Activated T-helper 1 cell treated with anti-CD3 and anti-CD28 coated beads, Interleukin-12 subunit alpha, Interleukin-12 subunit beta, Interleukin-2, Interleukin-4 antibody, amounts not matched to agents 30 ng/mL and 10 ng/mL and 1 ng/mL, durations not matched to agents 14 hours and 24 hours and 36 hours (primary cell): ENCODE measurements at places on chromosomes 5 and 9. TPM values are rescaled to one million over a fixed set of nuclear protein-coding genes. Genes with fewer than 3 reads are reported as not detected.

DNA sequence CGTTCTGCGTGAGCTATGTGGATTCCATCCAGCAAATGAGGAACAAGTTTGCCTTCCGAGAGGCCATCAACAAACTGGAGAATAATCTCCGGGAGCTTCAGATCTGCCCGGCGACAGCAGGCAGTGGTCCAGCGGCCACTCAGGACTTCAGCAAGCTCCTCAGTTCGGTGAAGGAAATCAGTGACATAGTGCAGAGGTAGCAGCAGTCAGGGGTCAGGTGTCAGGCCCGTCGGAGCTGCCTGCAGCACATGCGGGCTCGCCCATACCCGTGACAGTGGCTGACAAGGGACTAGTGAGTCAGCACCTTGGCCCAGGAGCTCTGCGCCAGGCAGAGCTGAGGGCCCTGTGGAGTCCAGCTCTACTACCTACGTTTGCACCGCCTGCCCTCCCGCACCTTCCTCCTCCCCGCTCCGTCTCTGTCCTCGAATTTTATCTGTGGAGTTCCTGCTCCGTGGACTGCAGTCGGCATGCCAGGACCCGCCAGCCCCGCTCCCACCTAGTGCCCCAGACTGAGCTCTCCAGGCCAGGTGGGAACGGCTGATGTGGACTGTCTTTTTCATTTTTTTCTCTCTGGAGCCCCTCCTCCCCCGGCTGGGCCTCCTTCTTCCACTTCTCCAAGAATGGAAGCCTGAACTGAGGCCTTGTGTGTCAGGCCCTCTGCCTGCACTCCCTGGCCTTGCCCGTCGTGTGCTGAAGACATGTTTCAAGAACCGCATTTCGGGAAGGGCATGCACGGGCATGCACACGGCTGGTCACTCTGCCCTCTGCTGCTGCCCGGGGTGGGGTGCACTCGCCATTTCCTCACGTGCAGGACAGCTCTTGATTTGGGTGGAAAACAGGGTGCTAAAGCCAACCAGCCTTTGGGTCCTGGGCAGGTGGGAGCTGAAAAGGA lies 10.9 kb downstream of the QRFP start:
- H3K4me3 ChIP-seq, result no peak overlapping the region
- no peaks in the 10 kb centered on the region for H3K27me3 ChIP-seq
- DNase-seq, result no peak
- no peak overlapping the region for H3K27ac ChIP-seq
- H3K36me3 ChIP-seq, result peaks cover 5% of the 10 kb centered on the region

- no peak for DNase-seq
- H3K27me3 ChIP-seq, result no peaks in the 10 kb centered on the region
- H3K27ac ChIP-seq, result no peak overlapping the region
- H3K4me3 ChIP-seq, result no peak overlapping the region
- H3K4me1 ChIP-seq, result peaks cover 15% of the 10 kb centered on the region
Measured at GRCh38 chr9:92642564-92642963, 27.4 kb downstream of the IPPK start.

DNA sequence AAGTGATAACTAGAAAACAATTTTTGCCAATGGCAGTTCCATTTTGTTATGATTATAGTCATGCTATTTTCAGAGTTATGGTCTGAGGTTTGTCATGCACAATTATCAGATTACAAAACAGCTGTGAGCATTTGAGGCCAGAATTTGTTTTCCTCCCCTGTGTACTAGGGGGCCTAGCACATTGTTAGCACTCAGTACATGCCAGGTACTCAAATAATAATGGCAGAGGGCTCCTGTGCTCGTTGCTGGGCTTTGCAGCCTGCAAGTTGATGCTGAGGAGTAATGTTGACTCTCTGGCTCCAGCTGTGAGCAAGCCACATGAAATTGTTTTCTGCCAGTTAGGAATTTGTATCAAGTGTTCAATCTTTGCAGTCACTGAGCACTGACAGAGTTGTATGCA lies 6.9 kb downstream of the DNAI1 start:
- H3K27ac ChIP-seq, result no peak overlapping the region
- no peaks in the 10 kb centered on the region for H3K36me3 ChIP-seq
- no peak for DNase-seq
- no peaks in the 10 kb centered on the region for H3K4me1 ChIP-seq
- peaks cover 9% of the 10 kb centered on the region for H3K27me3 ChIP-seq
- no peak overlapping the region for H3K4me3 ChIP-seq

- no peaks in the 10 kb centered on the region for H3K4me1 ChIP-seq
- no peaks in the 10 kb centered on the region for H3K36me3 ChIP-seq
- H3K27me3 ChIP-seq, result no peaks in the 10 kb centered on the region
- no peak overlapping the region for H3K4me3 ChIP-seq
- no peak overlapping the region for H3K27ac ChIP-seq
Measured at GRCh38 chr5:4130819-4131218, 535.2 kb downstream of the IRX1 start.

DNA sequence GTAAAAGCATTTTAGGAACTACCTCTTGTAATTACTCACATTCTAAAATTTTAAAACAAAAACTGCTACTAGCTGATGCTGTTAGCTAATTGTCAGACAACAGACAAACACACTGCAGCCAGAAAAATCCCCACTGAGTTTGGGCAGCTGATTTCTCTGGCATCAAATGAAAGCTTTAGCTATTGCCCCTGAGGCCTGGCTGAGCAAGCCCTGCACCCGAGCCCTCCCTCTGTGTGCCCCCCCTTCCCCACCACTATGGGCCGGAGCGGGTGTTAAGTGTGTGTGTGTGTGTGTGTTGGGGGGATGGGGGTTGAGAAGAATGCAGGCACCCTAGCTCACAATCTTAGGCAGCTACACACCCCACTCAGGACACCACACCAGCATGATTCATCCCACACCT lies 2.4 kb downstream of the NEUROG1 start:
- H3K4me3 ChIP-seq, result no peak overlapping the region
- peaks cover 65% of the 10 kb centered on the region for H3K27me3 ChIP-seq
- no peaks in the 10 kb centered on the region for H3K4me1 ChIP-seq
- H3K36me3 ChIP-seq, result no peaks in the 10 kb centered on the region
- no peak overlapping the region for H3K27ac ChIP-seq
- DNase-seq, result no peak

The GNA14 gene
- not detected in 2 replicates for total RNA-seq

GRCh38 chr9:20074291-20074690 lies 285.5 kb upstream of the SLC24A2 start:
- DNase-seq, result no peak
- no peak overlapping the region for H3K4me3 ChIP-seq
- no peaks in the 10 kb centered on the region for H3K27me3 ChIP-seq
- H3K4me1 ChIP-seq, result no peaks in the 10 kb centered on the region
- H3K27ac ChIP-seq, result no peak overlapping the region

DNA sequence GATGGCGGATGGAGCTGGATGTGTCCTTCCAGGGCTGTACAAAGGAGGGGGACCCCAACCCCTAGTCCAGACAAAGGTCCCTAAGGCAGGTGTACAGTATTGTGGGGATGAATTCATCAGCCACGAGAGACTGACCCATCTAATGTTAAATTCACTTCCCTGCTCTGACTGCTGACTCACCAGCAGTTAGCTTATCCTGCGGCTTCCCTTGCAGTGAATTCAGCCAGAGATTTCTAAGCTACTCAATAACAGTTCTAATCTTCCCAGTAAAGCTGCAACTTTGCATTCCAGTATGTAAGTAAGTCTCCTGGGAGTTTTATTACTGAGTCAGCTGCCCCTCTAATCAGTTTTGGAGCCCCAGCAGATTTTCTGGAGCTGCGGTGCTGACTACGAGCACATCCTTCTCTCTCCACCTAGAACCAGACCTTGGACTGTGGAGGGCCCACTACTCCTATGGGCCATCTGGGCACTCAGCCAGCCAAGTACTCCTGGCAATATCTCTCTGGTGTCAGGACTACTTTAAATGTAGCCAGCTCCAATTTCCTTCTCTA lies 16.1 kb downstream of the B4GALT1 start:
- no peak for DNase-seq
- no peak overlapping the region for H3K4me3 ChIP-seq
- H3K36me3 ChIP-seq, result peaks cover 20% of the 10 kb centered on the region
- no peak overlapping the region for H3K27ac ChIP-seq
- peaks cover 72% of the 10 kb centered on the region for H3K4me1 ChIP-seq

The TMEM215 gene
- not detected in 2 replicates for total RNA-seq

The DIRAS2 gene
- total RNA-seq, result not detected in 2 replicates

- DNase-seq, result no peak
- peaks cover 35% of the 10 kb centered on the region for H3K4me1 ChIP-seq
- H3K4me3 ChIP-seq, result no peak overlapping the region
- peaks cover 18% of the 10 kb centered on the region for H3K36me3 ChIP-seq
- H3K27me3 ChIP-seq, result no peaks in the 10 kb centered on the region
- no peak overlapping the region for H3K27ac ChIP-seq
Measured at GRCh38 chr9:94806307-94806893, 79.9 kb downstream of the AOPEP start.

The FOXD4L6 gene
- total RNA-seq, result 0.16 TPM in 1 of 2 replicates, not detected in the other

The FYB1 gene
- total RNA-seq, result 100 and 107 TPM in 2 replicates

GRCh38 chr9:98989036-98990000 lies 45.6 kb downstream of the COL15A1 start:
- peaks cover 2% of the 10 kb centered on the region for H3K36me3 ChIP-seq
- peaks cover 3% of the 10 kb centered on the region for H3K27me3 ChIP-seq
- peaks cover 11% of the 10 kb centered on the region for H3K4me1 ChIP-seq
- H3K27ac ChIP-seq, result no peak overlapping the region

DNA sequence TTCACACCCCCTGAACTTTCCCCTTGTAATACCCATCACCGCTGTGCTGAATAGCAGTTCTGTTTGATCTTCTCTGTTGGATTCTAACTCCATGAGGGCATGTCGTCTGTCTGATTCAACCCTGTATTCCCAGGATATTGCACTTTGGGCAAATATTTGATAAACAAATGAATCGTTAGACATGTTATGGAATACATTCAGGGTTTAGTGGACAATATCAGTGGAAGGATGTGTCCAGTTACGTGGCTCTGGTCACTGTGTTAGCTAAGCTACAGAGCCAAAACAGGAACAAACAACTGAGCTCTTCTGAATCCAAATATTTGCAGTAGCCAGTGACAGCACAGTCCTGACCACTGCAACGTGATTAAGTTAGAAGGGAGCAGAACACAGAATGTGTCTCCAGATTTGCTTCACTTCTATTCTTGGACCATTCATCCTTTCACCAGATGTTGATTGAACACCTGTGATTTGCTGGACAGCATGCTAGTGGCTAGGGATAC lies 13.2 kb downstream of the ANGPTL2 start:
- H3K36me3 ChIP-seq, result no peaks in the 10 kb centered on the region
- no peak overlapping the region for H3K4me3 ChIP-seq
- H3K27me3 ChIP-seq, result peaks cover 22% of the 10 kb centered on the region
- H3K27ac ChIP-seq, result no peak overlapping the region
- H3K4me1 ChIP-seq, result no peaks in the 10 kb centered on the region

DNA sequence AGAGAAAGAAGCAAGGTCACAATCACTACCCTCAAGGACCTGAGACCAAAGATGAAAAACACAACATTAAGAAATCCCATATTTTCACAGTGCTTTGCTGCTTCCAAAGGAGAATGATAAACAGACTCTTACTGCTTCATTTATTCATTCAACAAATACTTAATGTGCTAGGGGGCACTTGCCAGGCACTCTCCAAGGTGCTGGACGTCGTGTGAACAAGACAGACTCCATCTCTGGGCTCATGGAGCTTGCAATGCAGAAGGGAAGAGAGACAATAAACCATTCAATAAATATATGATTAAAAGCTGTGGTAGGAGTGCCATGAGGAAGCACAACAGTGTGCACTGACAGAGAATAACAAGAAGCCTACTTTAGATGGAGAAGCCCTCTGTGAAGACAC lies 327.7 kb downstream of the CDK5RAP2 start:
- H3K27ac ChIP-seq, result no peak overlapping the region
- no peaks in the 10 kb centered on the region for H3K36me3 ChIP-seq
- DNase-seq, result no peak
- H3K4me3 ChIP-seq, result no peak overlapping the region

DNA sequence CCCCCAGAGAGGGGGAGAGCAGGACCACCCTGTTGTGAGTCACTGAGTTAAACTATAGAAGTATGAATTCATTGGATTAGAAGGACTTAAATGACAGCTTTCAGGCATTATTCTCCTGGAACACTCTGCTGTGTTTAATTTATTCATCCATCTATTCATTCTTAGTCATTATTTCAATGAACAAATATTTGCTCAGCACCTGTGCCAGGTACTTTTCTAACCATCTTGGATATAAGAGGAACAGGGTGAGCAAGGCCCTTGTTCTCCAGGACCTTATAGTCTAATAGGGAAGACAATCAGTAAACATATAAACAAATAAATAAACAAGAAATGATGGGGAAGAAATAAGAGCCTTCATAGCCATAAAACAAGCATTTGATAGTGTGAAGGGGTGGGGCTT lies 483.9 kb upstream of the BRINP1 start:
- no peaks in the 10 kb centered on the region for H3K36me3 ChIP-seq
- no peaks in the 10 kb centered on the region for H3K27me3 ChIP-seq
- H3K27ac ChIP-seq, result no peak overlapping the region
- no peak for DNase-seq
